Stimulated activated CD8-positive, alpha-beta memory T cell treated with anti-CD3 and anti-CD28 coated beads, Interleukin-4, amount 100 ng/mL, for 24 hours (primary cell): ENCODE measurements at places on chromosomes 1 and 21.

DNA sequence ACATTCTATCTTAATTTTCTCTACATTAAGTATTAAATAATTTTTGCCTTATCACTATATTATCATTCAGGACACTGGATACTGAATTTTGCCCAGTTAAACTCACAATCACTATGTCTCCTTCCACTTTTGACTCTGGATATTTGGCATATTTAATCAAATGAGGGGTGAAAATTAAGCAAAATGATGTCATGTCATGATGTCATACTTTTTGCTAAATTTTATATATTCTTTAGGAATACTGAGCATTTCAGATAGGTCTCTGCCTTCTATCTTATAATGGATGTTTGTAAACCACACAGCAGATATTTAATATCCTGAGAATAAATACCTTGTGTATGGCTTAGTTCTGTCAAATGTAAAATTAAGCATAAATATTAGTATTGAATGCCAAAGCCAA lies 79.5 kb upstream of the HIVEP3 start:
- no peak for DNase-seq

- DNase-seq: no peak
Observed at GRCh38 chr1:171610385-171610784, 11.7 kb upstream of the MYOCOS start.

- no peak for DNase-seq
Observed at GRCh38 chr1:24960071-24960801, 30.2 kb upstream of the RUNX3 start.

DNA sequence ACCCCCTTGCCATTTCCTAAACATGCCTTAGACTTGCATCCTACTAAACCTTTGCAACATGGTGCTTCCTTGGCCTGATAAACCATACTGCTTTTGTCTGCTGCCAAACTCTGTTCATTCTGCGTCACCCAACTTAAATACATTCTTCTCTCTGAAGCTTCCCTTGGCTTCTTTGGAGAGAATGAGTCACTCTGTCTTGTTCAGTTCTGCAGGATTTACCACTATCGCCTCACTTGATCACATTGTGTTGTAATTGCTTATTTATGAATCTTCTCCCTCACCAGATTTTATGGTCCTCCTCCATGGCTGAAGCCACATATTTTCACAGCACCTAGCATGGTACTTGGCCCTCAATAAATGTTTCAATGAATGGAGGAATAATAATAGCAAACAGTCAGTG lies 21.7 kb upstream of the TUT4 start:
- DNase-seq: no peak
